ENCODE measurements at places on chromosomes 1 and 21.

- DNase-seq: no peak
Measured at GRCh38 chr1:220817907-220818306, 31.2 kb downstream of the MTARC1 start.

- DNase-seq: no peak
Measured at GRCh38 chr1:177119311-177119710, 45.2 kb downstream of the ASTN1 start.

GRCh38 chr1:223221686-223222085, 78.6 kb upstream of the TLR5 start:
- no peak for DNase-seq

GRCh38 chr1:244102468-244102867, 51.4 kb downstream of the ZBTB18 start:
- DNase-seq: no peak

DNA sequence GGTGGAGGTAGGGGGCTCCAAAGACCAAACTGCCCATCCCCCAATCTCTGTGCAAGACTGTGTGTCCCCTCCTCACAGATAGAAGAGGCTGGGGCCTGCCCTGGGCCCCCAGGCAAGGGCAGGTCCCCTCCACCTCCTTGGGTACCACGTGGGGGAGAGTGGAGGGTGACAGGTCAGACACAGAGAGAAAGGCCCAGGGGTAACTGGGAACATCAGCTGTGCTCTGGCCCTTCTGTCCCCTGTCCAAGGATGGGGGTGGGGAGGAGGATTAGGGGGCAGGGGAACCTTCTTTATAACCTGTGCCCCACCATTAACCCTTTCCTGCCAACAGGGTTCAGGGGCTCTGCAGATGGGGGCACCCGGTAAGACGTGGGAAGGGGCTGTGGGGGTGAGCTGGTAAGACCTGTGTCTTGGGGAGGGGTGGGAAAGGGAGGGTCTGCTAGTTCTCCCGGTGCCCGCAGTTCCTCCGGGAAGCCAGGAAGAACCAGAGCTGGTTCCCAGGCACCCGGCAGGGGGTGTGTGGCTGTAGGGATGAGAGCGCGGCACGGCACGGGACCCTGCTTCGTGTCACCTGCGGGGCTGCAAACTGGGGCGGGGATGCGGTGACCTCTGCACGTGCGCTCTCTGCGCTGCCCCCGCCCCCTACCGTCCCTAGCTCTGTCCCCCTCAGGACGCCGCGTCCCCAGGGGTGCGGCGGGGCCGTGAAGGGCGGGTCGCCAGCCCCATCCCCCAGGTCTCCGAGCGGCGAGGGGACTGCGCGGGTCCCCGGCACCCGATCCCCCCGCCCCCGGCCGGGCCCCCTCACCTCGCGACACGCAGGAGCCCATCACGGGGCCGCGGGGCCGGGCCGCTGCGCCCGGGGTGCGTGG, 601 bp downstream of the FAM131C start:
- no peak for DNase-seq

DNA sequence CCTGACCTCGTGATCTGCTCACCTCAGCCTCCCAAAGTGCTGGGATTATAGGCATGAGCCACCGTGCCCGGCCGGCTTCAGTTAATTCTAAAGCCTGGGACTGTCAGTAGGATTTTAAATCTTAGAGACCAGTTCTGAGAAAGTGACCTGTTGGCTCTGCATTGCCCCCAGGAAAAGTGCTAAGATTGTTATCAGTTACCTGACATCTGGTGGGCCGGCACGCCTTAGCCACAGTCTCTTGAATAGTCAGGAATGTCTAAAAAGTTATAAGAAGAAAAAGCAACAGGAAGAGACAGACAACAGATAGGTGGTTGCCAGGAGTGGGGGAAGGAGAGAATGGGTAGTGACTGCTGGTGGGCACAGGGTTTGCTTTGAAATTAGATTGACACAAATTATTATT, 35.1 kb downstream of the RABGAP1L start:
- no peak for DNase-seq

- DNase-seq: no peak
Measured at GRCh38 chr1:230323686-230324085, 102.4 kb downstream of the PGBD5 start.

- DNase-seq: no peak
Measured at GRCh38 chr1:68128157-68128556, 77.7 kb upstream of the DIRAS3 start.

- no peak for DNase-seq
Measured at GRCh38 chr1:18633422-18634155, 2.9 kb downstream of the PAX7 start.

- no peak for DNase-seq
Measured at GRCh38 chr1:231058416-231059109, 18.5 kb upstream of the FAM89A start.

- no peak for DNase-seq
Measured at GRCh38 chr1:69272684-69273083, 295.0 kb upstream of the LRRC7 start.

- DNase-seq: no peak
Measured at GRCh38 chr21:46308431-46308830, 15.2 kb downstream of the C21orf58 start.

DNA sequence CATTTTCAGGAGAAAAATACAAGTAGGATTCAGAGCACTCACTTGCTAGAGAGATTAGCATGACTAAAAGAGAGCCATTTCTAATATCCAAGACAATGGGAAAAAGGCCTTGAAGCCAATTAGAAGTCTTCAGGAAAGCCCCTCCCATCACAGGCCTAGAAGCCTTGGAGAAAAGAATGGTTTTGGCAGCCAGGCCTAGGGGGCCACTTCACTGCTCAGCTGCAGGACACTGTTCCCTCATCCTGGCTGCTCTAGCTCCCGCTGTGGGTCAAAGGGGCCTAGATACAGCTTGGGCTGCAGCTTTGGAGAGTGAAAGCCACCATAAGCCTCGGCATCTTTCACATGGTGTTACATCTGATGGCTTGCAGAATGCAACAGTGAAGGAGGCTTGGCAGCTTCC, 62.8 kb downstream of the RGS4 start:
- DNase-seq: no peak

DNA sequence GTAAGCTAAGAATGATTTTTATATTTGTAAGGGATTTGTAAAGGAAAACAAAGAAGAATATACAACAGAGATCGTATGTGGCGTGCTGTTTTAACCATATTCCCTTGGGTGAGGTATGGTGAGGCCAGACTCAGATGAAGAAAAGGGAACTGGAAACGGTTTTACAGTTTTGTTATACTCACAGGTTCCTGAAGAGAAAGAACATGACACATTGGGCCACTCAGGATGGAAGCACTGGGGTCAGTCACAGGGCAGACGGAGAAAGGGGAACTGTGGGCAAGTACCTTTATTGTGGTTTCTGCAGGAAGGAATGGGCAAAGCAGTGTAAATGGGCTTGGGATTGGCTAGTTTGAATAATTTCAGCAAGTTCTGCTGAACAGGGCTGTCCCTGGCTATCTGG, 177.4 kb downstream of the LBR start:
- DNase-seq: no peak
